ENCODE measurements at places on chromosomes 12 and 14.

GRCh38 chr12:49137476-49137875 is 6.3 kb upstream of the TUBA1B start:
- no peak for DNase-seq

DNA sequence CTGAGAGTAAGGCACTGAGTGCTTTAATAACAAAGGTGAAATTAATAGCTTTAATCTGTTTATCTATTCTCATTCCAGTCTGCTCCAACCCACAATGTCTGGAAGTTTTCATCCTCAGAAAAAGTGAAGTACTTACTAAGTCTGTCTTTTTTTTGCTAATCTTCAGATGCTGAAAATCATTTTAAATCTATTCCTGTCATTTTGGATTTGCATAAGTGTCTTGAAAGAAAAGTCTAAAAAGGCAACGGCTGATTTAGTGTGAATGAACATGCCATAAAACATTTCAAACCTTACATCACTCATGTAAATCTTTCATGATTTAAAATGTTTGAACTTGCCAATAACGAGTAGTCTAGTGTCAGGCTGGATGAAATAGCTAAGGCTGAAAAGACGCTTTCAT is 685.6 kb downstream of the RPS29 start:
- DNase-seq = no peak

- DNase-seq = no peak
Measured at GRCh38 chr12:71566655-71567054, 97.0 kb downstream of the ZFC3H1 start.

DNA sequence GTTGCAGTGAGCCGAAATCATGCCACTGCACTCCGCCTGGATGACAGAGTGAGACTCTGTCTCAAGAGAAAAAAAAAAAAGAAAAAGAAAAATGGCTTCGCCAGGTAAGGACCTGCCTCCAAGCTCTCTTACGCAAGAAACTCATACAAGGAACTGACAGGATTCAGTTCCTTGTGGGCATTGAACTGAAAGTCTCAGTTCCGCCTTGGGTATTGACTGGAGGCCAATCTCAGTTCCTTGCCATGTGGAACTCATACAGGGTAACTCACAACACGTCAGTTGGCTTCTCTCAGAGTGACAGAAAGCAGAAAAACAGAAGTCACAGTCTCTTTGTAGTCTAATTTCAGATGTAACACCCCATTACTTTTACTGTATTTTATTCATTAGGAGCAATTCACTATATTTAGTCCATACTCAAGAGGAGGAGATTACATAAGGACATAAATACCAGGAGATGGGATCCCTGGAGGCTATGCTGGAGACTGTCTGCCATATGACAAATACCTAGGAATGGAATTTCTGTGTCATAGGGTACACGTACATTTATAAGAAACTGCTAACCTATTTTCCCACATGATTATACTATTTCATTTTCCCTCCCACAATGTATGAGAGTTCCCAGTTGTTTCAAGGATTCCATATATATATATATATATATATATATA is 11.4 kb upstream of the NOPCHAP1 start:
- no peak for DNase-seq

DNA sequence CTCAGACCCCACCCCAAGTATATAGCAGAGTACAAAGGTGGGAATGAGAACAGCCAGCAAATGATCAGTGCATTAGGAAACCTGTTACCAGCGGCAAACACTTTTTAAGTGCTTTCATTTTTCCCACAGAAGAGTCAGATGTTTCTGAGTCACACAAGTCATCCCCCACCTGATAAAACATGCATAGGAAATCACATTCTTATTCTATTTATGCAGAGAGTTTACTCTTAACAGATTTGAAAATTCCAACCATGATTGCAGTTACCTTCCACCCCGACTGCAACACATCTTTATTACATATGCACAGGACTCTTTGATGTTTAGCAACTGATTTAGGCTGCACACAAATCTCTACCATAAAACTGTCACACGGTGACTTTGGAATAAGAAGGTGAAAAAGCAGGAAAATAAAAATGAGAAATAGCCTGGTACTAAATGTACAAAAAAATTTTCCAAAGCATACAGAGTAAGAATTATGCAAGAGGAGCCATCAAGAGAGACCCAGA is 236.4 kb downstream of the PAWR start:
- no peak for DNase-seq

- DNase-seq = no peak
Measured at GRCh38 chr12:67433385-67434175, 164.4 kb downstream of the CAND1 start.

DNA sequence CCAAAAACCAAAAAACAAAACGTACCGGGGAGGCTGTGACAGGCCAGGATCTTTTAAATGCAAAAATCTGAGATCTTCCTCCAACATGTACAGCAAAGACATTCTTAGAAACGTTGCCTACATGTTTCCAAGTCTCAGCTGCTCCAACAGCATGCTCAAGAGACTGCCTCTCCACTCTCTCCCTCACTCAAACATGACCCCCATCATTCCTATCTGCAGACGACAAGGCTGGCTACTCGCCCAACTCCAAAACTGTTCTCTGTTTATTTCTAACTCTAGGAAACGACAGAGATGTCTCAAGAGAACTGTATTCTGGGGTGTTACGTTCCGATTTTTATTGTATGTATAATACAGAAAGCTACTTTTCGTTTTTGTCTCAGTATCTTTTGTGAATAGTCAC is 57.5 kb upstream of the TMCC3 start:
- DNase-seq = no peak

DNA sequence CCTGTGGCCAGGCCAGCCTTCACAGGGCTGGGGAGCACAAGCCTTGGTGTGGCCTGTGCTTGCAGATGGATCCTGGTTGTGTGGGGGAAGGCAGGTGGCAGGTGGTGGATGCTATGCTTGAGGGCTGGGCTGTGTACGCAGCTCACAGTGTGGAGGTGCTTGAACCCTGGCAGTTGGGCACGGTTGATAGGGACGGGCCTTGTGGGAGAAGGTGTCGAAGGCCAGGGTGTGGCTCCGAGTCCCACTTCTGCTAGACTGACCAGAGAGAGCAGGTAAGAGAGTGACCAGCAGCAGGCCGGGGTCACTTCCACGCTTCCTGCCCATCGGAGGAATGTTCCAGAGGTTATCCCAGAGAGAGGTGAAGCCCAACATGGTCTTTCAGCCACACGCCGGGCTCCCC is 85.5 kb downstream of the CACNA1C start:
- DNase-seq = no peak

DNA sequence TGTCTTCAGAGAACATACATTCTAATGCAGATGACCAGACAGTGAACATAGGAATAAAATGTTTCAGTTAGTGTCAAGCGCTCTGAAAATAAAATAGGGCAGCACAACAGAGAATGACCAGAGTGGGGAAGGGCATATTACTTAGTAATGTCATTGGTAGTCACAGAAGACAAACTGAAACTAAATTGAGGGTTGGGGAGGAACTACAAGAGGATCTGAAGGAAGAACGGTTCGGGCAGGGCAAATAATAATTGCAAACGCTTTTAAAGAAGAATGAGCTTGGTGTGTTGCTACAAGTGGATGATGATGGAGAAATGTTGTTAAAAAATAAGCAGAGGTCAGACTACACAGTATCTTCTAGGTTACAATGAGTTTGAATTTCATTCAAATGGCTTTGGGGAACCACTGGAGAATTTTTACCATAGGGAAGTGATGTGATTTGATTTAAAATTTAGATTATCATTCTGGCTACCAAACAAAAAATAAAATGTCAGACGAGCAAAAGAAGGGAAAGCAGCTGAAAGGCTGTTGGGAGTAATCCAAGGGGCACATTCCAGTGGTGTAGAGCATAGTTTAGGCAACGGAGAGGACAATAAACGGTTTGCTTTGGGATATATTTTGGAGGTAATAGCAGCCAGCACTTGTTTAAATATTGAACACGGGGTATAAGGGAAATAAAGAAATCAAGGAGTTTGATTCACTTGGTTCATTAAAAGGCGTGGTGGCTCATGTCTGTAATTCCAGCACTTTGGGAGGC is 56.3 kb upstream of the SLC6A13 start:
- DNase-seq = no peak

DNA sequence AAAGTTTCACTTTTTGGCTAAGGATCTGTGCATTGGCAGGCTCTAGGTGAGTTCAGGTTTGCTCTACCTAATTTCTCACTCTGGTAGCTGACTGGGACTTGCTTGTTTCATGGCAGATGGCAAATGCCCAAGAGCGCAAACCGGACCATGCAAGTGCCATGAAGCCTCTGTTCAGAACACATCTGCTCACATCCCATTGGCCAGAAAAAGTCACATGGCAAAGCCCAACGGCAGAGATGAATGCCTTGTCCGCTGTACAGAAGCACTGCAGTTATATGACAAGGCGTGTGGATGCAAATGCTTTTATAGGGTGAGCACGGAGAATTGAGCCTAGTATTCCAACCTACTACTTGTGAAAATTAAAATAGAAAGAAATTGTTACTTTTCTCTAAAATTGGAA is 202.2 kb upstream of the HMGA2 start:
- DNase-seq = no peak

DNA sequence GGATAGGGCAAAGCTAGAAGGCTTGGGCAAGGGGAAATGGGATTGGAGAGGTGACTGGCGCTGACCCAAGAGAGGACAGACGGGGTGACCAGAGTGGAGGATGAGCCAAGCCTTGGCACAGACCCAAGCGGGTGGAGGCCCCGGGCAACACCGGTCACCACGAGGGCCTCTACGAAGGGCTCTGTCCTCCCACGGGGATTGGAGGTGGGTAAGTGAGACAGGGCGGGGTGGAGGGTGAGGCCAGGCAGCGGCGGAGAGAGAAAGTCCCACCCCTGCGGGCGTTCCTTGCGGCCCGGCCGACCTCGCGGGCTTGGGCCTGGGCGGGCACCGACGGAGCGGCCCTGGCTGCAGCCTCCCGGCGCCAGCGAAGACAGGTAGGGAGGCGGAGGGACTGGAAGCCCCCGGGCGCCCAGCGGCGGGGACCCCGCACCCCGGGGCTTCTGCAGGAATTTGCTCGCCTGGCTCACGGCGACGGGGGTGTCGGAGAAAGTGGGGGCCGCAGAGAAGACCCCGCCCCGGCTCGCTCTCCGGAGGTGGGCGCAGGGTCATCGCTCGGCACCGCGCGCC is at the start of gene PAPLN:
TSS of gene PAPLN (plus strand) at position 288 of the 567 bp plus-strand sequence. CDS start 2,273 bp downstream, outside the sequence.
- DNase-seq = no peak

GRCh38 chr12:122135437-122136031 is 38.5 kb downstream of the IL31 start:
- no peak for DNase-seq

DNA sequence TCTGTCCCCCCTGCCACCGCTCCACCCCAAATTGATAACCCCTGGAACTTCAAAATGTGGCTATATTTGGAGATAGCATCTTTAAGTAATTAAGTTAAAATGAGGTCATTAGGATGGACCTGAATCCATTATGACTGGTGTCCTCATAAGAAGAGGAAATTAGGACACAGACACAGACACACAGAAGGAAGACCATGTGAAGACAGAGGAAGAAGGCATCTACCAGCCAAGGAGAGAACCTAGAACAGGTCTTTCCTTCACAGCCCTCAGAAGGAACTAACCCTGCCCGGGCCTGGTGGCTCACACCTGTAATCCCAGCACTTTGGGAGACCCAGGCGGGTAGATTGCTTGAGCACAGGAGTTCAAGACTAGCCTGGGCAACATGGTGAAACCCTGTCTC is 3.6 kb upstream of the HRK start:
- no peak for DNase-seq

DNA sequence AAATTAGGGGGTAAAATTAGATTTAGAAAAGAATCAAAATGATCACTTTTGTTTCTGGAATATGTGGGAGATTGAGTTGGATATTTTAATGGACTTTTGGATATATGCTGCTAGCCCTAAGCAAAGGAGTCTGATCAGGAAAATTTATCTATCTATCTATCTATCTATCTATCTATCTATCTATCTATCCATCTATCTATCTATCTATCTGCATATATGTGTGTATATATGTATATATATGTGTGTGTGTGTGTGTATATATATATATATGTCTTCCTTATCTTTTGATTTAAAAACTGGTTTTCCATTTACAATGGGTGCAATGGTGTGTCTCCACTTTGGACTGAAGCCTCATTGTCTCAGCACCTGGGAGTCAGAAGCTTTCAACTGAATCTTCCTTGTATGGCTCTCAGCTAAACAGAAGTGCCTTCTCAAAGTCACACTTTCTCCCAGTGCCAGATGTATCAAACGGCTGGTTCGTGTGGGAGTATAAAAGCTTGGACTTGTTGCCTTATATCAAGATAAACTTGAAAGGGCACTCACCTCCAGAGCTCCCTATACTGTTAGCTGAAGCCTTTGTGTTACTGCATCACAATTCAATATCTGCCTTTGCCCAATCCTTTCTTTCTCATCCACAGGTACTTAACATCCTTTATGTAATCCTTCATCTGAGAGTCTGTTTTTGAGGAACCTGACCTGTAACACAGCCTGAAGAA is 31.6 kb upstream of the CD69 start:
- DNase-seq = no peak

DNA sequence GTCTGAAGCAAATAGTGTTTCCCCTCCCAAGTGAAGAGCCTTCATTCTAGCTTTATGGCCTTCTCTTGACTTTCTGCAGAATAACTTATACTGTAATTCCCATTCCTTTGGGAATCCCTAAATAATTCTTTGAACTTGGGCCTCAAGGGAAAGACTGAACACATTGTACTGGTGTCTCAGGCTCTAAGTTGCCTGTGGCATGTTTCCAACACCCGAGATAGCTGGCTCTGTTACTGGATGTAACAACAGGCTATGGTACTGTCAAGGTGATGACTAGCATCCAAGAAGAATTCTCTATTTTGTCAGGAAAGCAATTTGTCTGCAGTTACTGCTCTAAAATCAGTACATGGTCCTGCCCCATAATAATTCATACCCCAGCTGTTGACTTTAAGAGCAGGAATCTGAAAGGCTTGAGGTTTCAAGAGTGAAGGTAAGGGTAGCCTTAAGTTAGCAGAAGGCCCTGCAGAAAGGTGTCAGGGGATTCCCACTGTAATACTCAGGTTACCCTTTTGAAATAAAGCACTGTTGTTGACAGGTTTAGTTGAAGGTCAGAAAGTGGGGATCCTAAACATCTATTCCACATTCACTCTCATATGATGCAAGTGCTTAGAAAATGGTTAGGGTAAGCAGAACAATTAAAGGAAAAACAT is 5.2 kb downstream of the GPX2 start:
- DNase-seq = no peak

DNA sequence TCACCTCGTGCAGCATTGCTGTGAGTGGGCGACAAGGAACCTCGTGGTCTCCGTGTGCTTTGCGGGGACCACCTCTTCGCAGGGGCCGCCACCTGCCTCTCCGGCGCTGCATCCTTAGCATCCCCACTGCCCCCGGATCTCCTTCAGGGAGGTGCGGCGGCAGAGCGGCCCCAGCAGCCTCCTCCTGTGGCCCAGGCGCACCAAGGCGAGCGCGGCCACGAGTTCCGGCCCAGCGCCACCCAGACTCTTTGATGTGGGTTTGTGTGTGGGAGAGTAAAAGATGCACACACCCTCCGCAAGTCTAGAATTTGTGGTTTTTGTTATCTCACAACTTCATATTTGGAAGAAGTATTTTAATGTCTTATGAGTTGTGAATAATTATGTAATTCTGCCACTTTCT is 118.8 kb upstream of the DIO3 start:
- DNase-seq = no peak

- DNase-seq = no peak
Measured at GRCh38 chr14:75886636-75887348, 95.0 kb downstream of the TGFB3 start.

GRCh38 chr12:112153893-112154219 is 28.5 kb downstream of the TRAFD1 start:
- DNase-seq = no peak

Measured in hematopoietic multipotent progenitor cell treated with erythropoietin and hydrocortisone succinate and interleukin-3 and kit ligand, for 15 days (in vitro differentiated cells).